Lower lobe of right lung (tissue), 2 donors: ENCODE measurements at places on chromosomes 3 and 15.

DNA sequence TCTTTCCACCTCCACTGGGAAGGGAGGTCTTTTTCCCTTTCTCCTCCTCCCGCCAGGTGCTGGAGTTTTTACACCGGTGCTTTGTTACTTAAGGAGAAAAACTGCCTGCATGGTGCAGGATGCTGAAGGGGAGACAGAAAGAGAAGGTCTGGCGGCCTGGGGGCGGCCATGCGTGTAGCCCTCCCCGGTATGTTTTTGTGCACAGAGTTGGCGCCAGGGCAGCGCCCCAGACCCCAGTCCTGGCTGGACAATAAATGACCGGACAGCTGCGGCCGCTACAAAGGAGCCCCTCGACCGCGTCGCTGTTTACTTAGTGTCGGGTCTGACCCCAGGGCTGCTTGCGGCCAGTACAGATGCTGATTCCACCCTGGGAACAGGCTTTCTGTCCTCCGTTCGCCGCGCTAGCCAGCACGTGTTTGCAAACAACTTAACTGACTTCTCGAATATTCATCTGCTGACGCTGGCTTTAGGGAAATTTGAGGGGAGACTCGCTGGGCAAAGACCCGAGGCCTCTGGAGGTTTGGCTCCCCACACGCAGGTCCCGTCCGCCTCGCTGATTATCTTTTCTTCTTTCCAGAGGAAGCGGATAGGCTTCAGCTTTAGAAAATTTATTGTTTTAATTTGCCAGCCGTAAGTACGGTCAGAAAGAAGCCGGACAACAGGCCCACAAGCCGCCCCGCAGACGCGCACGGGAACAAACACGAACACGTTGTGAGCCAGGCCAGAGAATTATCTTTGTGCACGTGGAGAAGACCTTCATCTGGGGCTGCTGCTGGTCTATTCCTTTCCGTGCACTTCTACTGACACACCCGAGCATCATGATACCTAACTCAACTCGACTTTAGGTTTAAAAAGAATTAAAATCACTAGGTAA lies 46.9 kb downstream of the ZIC4 start:
- DNase-seq, result no peak

DNA sequence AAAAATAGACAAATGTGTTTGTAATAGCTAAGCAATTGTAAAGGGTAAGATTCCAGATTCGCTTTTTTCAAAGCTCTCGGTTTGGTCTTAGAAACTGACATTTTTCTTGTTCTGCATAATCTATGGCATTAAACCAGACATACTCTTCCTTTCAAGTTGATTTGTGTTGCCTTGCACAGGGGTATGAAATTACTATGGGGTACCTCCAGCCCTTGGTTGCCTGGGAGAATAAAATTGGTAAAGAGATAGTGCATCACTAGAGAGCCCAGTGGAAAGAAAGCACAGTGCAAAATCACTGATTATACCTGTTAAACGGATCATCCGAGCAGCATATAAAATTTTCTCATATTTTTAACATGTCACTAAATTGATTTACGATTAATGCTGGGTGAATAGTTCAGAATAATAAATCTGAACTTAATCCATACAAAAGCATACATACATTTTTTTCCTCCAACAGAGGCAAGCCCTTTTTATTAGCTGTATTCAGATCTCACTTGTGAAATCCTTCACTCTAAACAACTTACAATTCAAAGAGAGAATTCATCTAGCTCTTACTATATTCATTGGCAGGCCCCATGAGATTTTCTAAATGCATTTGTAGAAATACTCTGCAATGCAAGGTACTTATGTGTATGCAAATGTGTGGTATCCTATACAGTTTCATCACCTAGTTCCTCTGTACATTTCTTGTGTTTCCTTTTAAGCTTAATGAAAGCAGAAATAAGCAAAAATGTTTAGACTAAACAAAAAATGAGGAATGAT lies 224.4 kb downstream of the ROBO1 start:
- DNase-seq, result no peak

DNA sequence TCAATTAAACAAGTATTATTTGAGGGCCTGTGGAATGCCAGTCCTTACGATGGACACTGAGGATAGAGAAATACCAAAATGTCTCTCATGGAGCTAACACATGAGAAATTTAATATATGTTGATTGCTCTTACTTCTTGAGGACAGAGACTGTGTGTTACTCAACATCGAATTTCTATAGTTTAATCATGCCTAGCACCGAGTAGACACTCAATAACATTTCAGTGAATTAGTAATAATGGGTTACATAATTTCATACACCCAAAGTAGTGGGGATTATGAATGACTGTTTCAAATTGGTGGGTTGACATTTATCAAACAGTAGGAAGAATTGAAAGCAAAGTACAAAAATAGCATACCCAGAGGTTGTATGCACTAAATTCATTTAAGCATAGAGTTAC lies 11.2 kb downstream of the FMN1 start:
- no peak for DNase-seq

DNA sequence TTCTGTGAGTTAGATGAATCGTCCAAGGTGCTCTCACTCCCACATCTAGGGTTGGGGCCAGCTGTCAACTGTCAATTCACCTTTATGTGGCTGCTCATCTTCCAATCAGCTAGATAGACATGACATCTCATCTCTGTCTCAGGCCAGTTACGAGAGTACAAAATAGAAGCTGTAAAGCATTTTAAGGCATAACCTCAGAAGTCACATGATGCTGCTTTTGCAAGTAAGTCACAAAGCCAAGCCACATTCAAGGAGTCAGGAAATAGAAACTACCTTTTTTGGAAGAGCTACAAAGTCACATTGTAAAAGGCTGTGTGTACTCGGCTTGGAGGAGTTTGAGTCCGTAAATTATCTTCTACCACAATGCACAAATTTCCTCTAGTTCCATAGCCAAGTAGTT lies 5.1 kb upstream of the CCR1 start:
- DNase-seq, result no peak

GRCh38 chr15:41955100-41955499 lies 17.3 kb downstream of the EHD4 start:
- DNase-seq, result no peak
